Posterior vena cava (tissue), 2 donors: ENCODE measurements at places on chromosomes 6 and 20. TPM values are rescaled to one million over a fixed set of nuclear protein-coding genes. Genes with fewer than 3 reads are reported as not detected.

DNA sequence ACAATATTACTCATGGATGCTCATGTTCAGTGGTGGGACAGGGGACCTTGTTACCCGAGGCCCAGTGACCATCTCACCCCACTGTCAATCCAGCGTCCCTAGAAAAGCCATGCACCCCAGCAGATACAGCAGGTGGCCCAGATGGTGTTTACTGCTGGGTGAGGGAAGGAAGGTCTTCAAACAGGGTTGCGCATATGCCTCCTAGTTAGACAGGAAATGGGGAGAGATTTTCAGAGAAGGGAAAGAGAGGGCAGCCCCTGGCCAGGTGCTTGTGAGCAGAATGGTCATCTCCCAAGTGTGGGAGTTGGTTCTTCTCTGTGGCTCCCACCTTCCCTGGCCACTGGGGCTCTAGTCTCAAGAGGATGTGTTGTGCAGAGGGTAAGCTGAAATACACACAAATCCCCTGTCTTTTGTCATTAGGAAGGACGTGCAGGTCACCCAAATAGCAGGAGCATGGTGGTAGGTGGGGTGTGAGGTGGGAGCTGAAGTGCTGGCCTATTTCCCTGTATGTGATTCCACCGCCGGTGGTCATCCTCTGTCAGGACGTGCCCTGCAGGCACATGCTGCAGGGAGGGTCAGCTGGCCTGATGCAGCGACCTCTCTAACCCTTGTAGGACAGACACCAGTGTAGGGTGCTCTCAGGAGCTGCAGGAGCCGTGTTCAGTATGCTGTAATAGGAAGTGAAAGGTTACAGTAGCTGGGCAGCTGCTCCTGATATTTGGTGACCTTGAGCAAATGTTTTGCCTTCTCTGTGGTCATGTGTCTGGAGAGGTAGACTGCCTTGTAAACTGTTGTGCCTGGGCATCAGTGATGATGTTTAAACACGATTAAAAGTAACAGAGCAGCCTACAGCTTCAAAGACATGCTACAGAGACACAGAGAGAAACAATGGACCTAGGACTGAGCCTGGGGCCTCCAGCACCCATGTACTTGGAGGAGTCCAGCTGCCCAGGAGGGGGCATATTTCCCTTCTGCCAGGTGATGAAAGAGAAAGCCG, 3.2 kb upstream of the CST3 start:
- DNase-seq: no peak

GRCh38 chr6:125182237-125183008, 28.9 kb downstream of the TPD52L1 start:
- DNase-seq: no peak

DNA sequence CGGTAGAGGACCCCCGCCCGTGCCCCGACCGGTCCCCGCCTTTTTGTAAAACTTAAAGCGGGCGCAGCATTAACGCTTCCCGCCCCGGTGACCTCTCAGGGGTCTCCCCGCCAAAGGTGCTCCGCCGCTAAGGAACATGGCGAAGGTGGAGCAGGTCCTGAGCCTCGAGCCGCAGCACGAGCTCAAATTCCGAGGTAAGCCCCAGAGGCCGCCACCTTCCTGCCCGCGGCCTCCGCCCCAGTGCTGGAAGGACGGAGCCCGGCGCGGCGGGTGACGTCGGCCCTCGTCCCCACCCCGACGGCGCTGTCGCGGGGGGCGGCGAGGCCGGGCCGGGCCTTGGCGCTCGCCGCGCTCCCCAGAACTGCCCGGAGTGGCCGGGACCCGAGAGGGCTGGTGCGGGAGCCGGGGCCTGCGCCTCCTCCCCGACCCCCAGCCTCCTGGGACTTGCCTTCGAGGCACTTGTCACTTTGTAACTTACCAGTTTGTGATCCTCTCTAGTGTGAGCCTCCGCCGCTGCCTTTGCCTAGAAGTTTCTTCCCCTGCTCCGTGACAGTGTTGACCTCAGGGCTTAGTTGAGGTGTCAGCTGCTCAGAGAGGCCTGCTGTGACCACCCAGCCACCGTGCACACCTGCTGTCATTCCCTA, 417 bp downstream of the VAPB start:
- DNase-seq: peak; percentile 85

GRCh38 chr20:35621560-35621946, 5.9 kb downstream of the SPAG4 start:
- no peak for DNase-seq

DNA sequence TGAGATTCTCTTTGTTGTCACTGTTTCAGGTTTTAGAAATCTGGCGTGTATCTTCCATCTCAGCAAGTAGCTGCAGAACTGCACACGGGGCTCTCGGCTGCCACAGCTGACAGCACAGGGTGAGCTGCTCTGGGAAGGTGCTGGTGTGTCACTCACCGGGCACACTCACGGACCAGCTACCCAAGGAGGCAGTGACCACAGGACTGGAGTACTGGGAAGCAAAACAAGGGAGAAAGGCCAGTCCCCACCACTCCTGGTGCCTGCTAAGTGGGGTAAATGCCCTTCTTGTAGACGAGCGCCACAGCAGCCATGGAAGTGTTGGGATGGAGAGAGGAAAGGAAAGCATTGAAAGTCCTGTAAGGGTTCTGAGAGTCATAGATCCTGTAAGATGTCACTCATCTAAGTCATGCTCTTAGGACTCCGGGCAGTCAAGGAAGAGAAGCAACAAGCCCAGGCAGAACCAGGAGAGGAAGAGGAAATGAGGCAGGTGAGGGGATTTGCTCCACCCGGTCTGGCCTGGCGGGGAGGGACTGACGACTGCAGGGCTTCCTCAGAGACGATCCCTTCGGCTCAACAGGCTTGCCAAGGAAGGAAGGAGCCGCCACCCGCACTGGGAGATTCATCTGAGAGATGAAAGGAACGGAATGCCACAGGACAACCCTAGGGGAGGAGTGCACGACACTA, 48.1 kb downstream of the PRDM1 start:
- DNase-seq: no peak

- no peak for DNase-seq
Measured at GRCh38 chr6:109467696-109468095, 12.1 kb upstream of the MICAL1 start.

- DNase-seq: no peak
Measured at GRCh38 chr20:41418031-41418430, 51.4 kb upstream of the EMILIN3 start.

DNA sequence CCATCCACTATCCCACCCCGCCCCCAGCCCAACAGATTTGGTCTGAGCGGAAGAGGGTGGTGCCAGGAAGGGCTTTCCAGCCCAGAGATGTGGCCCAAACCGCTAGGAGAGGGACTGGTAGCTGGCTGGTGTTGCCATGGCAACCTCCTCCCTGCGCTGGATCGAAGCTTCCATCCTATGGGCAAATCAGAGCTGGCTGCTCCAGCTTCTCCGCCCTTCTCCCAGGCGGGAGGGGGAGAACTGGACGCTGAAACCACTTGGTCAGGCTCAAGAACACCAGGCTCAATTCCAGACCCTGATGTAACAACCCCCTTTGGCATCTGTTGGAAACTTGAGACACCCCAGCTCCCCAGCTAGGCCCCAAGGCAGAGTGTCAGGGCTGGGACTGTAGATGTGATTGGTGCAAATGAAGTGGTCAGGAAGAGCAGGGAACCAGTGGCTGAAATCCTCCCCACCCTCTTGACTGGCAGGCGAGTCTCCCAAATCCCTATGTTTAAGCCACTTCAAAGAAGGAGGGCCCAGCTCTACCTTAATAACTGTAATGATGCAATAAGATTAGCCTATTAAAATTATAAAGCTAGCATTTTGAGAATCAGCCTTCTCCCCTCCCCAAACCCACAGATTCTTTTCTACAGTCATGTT, 4.2 kb downstream of the RIMS4 start:
- peak; percentile 89 for DNase-seq

DNA sequence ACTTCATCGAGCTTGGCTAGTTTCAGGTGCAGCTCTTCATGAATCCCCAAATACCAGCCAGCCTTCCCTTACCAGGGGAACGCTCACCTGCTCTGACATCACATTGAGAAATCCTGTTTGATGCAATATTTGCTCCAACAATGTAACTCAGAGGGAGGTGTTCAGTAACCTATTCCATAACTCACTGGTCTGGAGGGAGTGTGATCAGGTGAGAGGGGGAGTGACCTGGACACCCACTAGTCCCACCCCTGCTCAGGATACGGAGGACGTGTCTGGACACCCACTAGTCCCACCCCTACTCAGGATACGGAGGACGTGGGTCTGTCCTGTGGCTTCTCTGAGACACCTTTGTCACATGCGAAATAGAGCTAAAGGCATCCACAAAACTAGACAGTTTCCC, 70.3 kb downstream of the HUS1B start:
- no peak for DNase-seq

GRCh38 chr6:97805596-97805995, 522.6 kb upstream of the MMS22L start:
- DNase-seq: no peak

GRCh38 chr6:161038229-161039031, 46.9 kb downstream of the MAP3K4 start:
- no peak for DNase-seq

GRCh38 chr20:35523298-35523888, 6.1 kb downstream of the C20orf173 start:
- DNase-seq: peak; percentile 67

The BLTP3A gene
- total RNA-seq: 11.2 TPM

The WFDC5 gene
- total RNA-seq: not detected

The CST5 gene
- not detected for total RNA-seq
